ENCODE measurements at places on chromosomes 1 and 21.

DNA sequence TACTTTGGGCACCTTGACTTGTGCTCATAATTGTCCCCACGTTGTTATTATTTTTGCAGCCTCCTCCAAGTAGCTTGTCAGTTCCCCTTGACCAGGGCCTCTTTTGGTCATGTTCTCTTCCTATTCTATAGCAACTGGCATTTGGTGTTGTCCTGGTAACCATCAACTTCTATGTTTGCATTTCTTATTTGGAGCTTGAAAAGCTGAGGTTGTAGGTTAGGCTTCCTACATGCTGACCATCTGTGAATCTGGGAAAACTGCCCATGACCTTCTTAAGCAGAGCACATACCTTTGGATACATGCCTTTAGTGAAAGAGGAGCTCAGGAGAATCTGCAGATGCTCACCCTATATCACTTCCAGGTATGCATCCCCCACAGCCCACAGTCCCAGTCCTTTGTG lies 160.8 kb downstream of the HHAT start:
- DNase-seq: no peak

- no peak for DNase-seq
Observed at GRCh38 chr1:205351984-205352713, 4.6 kb downstream of the KLHDC8A start.

DNA sequence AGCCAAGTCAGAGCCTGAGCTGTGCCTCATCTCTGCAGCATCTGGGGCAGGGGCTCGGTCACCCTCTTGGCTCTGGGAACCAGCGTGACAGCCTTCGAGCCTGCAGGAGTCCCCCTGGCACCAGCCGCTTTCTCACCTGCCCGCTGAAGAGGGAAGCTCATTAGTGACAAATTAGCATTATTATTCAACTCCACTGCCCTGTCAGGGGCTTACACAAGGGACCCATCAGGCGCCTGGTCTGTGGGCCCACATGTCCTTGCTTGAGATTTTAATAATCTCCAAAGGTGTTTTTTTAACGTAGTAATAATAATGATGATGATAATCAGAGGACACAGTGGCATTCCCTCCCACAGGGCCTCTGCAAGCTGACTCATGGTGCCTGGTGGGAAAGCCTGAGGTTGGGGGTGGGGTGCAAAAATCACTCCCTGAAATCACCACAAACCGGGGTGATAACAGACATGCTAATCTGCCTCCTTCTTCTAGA lies 98.1 kb upstream of the IGSF21 start:
- DNase-seq: no peak

- no peak for DNase-seq
Observed at GRCh38 chr1:27011058-27011764, 1.4 kb downstream of the TENT5B start.

DNA sequence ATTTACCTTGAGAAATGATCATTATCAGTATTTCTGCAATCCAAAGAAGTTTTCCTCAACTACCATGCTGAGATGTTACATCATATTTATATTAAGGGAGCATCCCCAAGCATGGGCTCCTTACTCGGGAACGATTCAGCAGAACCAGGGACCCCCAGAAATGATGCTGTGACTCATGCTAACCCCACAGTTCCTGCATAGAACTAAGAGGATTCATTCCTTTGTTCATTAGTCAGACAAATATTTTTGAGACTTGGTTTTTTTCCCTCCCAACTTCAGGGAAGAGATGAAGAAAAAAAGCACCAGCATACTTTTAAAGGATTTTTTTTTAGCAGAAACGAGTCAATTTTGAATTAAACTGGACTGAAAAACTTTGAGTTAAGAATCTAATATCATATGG lies 49.2 kb upstream of the COL24A1 start:
- no peak for DNase-seq

DNA sequence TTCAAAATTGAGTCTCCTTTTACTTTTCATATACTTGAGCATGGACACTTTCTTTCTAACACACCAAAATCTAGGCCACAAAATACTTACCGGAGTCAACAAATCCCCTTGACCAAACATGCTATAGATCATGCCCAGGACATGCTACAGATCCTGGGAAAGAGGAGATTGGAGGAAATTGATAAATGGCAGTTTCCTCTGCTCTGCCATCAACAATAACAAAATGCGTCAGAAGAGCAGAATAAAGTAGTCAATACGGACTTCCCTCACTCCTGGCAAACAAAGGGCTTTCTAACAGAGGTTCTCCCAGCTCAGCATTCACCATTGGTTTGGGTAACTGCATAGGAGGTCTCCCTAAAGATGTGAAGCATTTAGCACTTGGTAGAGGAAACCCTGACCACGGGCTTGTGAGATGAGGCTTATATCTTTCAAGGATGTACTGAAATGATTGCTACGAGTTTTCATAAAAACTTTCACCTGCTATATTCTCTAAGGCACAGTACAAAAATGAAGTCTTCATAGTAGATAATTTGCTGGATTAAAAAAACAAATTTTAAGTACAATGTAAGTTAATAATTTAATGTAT lies 283.8 kb upstream of the RUNX1 start:
- DNase-seq: no peak

DNA sequence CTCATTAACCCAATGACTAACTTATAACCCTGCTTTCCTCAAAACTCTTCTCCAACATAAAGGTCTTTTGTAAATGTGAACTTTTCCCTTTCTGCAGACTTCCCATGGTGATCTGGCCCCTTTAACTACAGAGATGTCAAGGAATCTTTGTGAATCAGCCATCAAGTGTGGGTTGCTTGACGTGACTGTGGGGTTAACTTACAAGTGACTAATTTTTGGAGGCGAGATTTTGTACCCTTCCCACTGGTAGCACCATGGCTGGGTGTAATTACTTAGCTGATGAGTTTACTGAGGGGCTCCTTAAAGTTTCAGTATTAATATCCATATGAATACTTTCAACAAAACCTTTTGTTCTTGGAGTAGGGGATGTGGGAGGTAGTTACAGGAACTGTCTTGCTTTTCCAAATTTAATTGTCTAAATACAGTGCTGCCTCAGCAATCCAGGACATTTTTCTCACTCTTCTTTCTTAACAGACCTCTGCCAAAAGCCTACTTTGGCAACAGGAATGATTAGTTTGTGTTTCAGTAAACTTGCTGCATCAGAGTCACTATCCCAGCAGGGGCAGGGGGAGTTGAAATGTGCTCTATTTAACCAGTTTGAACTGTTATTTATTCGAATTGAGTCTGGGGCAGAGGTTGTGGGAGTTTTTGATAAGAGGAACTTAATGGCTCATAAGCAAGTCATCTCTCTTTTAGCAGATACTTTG lies 217.3 kb upstream of the FGGY start:
- no peak for DNase-seq

DNA sequence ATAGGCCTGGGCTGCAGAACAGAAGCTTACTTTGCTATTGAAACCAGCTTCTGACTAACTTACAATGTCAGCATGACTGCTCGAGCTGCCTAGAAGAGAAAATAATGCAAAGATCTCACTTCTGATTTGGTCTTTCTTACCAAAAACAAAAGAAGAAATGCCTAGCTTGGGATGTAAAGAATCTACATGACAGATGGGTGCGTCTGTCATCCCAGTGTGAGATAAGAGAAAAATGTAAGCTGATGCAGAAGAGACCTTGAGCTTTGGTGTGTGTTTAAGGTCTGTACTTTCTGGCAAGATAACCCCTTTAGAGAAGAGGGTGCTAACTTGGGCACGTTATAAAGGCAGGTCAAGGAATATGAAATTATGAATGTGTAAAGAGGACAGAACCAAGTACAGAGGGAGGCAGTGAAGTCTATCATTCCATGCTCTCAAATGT lies 3.6 kb downstream of the FAM20B start:
- DNase-seq: no peak

- no peak for DNase-seq
Observed at GRCh38 chr1:223835754-223836153, 10.0 kb downstream of the TP53BP2 start.

GRCh38 chr1:187266051-187266450 lies 437.3 kb downstream of the PLA2G4A start:
- DNase-seq: no peak

GRCh38 chr1:224343679-224344078 lies 13.0 kb upstream of the CNIH4 start:
- no peak for DNase-seq

GRCh38 chr1:166947398-166948043 lies 27.8 kb downstream of the ILDR2 start:
- DNase-seq: no peak

GRCh38 chr1:113678159-113678469 lies 81.2 kb downstream of the PHTF1 start:
- no peak for DNase-seq

GRCh38 chr1:232548691-232549090 lies 81.2 kb downstream of the SIPA1L2 start:
- DNase-seq: no peak

GRCh38 chr1:209356976-209357377 lies 226.5 kb upstream of the CAMK1G start:
- DNase-seq: no peak

- DNase-seq: no peak
Observed at GRCh38 chr1:27122652-27123051, 32.3 kb downstream of the SLC9A1 start.

Data from activated T-cell treated with anti-CD3 and anti-CD28 coated beads for 48 hours (primary cell).